Testis (tissue), 5 donors: ENCODE measurements at places on chromosomes 2 and 18. TPM values are rescaled to one million over a fixed set of nuclear protein-coding genes. Genes with fewer than 3 reads are reported as not detected.

DNA sequence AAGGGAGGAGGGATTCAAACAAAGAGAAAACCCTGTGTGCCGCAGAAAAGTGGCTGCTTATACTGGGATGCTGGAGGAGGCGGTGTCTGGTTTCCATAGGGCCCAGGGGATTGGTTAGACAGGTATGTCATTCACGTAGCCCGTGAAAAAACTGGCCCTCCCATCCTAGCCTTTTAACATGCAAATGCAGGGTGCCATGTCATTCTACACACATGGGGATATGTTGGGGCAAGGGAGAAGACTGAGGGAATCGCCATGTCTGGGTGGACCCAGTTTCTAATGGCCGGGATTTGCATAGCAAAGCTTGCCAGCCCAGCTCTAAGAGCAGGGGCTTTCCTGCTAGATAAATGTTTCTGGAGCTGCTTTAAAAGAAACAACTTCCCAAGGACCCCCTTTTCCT lies 8.2 kb upstream of the RNU2-63P start:
- DNase-seq = no peak

- DNase-seq = no peak
These were observed 8.4 kb upstream of the KCNG2 start for GRCh38 chr18:79789091-79789891.

- DNase-seq = no peak
These were observed 20.5 kb downstream of the SH2D6 start for GRCh38 chr2:85439025-85439472.

The VIL1 gene
- 0.71 TPM for total RNA-seq

- peak; percentile 66 for DNase-seq
These were observed 157.2 kb downstream of the MIB1 start for GRCh38 chr18:21897811-21898210.

DNA sequence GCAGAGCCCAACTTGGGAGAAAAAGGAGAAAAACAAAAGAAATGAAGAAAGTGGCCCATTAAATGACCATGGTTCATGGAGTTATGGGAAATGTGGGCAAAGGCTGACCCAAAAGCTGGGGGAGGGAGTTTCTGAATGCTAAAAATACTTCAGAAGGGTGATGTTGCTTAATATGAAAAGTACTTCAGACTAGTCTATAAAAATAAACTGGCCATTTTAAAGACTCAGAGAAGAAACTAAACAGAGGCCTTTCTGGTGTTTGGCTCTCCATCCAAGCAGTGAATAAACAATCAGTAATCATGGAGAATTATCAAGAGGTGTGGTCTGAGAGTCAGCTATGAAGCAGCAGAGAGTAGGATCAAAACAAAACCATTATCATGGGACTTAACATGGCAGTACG lies 160.8 kb upstream of the MAPRE2 start:
- no peak for DNase-seq

The ANO7 gene
- 1.9 TPM for total RNA-seq
